ENCODE measurements at places on chromosomes 2 and 18.

GRCh38 chr2:33784488-33784887 lies 185.4 kb upstream of the FAM98A start:
- no peak for DNase-seq

GRCh38 chr2:873027-873426 lies 77.6 kb upstream of the SNTG2 start:
- DNase-seq, result no peak

DNA sequence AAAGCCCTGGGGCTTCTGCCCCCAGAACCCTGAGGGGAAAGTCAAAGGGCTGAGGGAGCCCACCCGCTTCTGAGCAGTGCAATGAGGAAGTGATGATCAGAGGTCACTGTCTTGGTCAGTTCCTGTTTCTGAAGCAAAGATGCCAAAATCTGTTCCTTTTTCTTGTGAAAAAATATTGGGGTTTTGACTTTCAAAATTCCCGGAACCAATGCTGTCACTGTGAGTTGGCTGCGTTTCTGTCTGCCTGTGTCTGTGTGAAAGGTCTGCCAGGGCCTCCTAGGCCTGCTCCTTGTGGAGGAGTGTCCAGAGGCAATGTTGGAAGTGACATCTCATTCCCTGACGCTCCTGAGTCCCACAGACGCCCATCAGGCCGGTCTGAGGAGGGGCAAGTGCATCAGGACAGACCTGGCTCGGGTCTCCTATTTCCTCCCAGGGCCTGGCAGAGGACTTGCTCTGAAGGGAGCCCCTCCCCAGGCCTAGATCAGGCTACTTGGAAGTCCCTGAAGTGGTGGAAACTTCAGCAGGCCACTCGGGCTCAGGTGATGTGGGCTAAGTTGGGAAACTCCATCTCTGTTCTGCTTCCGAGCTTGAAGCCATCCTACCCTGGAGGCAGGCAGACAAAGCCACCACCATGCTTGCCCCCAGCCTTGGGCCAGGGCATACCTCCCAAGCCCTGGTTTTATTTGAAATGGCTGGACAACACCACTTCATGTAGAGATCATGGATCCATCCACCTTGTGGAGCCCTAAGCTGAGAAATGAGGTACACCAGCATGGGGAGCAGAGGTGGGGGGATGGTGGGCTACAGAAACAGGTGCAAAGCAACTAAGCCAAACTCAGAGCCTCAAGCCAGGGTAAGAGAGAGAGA lies 51.0 kb downstream of the PKDCC start:
- DNase-seq, result no peak

DNA sequence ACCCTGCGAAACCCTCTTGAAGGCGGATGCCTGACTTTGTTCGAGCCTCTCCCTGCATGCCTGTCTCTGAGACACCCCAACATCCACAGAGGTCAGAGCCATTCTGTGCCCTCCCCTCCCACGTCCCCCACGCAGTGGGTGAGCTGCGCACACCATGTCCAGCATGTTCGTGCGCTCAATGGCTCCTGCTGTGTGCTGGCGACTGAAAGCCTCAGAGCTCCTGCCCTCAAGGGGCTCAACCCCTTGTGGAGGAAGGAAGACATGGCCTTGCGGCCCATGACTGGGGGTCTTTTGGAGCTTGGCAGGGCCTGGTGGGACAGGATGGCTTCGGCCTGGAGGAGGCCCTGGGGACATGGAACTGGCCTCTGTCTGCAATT lies 45.7 kb downstream of the ANKMY1 start:
- DNase-seq, result no peak

GRCh38 chr2:47011264-47011663 lies 95.7 kb upstream of the MCFD2 start:
- DNase-seq, result no peak

Data from DMS53 (cell line).